Activated B cell treated with CpG ODN at 0.5 μM for 24 hours (primary cell): ENCODE measurements at places on chromosomes 3 and 15.

DNA sequence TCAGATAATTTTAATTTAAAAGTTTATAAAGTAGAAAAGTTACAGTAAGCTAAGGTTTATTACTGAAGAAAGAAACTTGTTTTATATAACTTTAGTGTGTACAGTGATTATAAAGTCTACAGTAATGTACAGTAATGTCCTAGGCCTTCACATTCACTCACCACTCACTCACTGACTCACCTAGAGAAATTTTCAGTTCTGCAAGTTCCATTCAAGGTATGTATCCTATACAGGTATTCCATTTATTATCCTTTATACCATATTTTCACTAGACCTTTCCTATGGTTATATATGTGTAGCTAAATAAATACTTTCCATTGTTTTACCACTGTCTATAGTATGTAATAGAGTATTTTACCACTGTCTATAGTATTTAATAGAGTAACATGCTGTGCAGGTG, 33.2 kb upstream of the MME start:
- no peak for DNase-seq

DNA sequence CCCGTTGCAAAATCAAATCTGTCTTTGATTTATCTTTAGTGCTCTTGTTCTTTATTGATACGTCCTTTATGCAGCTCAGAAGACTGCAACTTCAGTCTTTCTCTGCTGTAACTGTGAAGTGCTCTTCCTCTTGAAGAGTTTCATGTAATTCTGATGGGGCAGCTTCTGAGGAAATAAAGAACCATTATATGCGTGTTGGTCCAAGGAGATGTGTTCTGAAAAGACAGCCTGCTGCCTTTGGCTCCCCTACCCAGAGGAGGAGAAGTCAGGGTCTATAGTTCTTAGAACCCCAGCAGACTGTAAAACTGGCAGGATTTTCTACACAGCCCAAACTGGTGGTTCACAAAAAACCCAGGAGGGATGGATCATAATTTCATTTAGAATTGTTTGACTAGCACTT, 22.4 kb upstream of the ABHD10 start:
- DNase-seq: no peak

DNA sequence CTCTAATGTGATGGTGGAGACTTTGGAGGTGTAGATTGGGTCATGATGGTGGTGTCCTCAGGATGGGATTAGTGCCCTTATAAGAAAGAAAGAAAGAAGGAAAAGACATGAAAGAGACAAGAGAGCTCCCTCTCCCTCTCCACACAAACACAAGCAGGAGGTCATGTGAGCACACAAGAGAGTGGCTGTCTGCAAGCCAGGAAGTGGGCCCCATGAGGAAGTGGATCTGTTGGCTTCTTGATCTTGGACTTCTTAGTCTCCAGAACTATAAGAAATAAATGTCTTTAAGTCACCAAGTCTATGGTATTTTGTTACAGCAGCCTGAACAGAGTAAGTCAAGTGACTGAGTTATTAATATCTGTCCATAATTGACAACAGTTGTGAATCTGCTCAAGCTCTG, 17.1 kb downstream of the IQCB1 start:
- DNase-seq: no peak

GRCh38 chr3:127735767-127736693, 63.3 kb downstream of the ABTB1 start:
- DNase-seq: no peak

GRCh38 chr15:61910839-61911369, 149.3 kb downstream of the VPS13C start:
- no peak for DNase-seq

DNA sequence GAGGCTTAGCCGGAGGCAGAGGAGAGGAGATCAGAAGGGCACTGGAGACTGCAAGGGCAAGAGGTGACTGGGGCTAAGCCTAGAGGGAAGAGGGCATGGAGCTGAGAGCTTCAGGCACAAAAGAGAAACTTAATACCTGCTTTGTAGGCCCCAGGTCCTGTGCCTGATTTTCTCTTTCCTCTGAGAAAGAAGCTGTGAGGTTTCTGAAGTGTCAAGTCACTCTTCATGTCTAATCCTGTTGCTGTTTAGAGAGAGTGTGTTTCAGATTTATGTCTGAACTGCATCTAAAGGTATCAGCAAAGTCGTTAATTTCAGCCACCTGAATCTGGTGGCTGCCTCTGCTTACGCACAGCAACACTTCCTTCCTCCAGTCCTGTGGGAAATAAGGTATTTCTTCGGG, 106.9 kb upstream of the RNU6-1 start:
- no peak for DNase-seq

- DNase-seq: no peak
These were observed 102.5 kb downstream of the IQSEC1 start for GRCh38 chr3:12970684-12971083.

GRCh38 chr3:174126990-174127758, 729.6 kb downstream of the NLGN1 start:
- DNase-seq: no peak

GRCh38 chr3:185825639-185826481, 1.0 kb upstream of the IGF2BP2 start:
- DNase-seq: peak; percentile 33
